ENCODE measurements at places on chromosomes 5 and 9.

DNA sequence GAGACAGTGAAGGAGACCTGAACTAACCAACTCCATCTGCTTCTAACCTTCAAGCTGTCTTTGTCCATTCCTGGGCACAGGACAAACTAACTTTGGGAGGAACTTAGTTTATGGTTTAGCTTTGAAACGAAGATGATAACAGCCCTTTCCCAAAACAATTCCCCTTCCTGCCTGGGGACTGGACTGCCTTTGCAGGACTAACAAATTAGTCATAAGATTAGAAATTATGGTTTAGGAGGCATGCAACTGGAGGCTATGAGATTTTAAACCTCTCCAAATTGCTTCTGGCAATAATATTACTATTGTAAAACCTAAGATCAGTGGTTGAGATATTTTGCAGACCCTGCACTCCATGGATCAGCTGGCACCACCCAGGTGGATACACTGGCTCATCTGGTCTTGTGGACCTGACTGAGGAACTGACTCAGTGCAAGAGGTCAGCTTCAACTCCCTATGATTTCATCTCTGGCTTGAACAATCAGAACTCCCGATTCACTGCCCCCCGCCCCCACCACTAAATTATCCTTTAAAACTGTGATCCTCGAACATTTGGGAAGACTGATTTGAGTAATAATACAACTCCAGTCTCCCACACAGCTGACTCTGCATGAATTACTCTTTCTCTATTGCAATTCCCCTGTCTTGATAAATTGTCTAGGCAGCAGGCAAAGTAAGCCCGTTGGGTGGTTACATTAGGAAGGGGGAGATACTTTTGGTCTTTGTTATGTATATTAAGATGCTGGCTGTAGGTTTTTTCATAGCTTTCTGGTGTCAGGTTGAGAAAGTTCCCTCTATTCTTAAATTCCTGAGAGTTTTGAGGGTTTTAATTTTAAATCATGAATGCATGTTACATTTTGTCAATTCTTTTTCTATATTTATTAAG lies 213.3 kb downstream of the TSSK1B start:
- DNase-seq = no peak

- DNase-seq = no peak
These were observed 1203.4 kb downstream of the MAT2B start for GRCh38 chr5:164708831-164709230.

- no peak for DNase-seq
These were observed 56.3 kb downstream of the INSYN2B start for GRCh38 chr5:169923988-169924387.

- DNase-seq = no peak
These were observed 7.4 kb upstream of the IARS1 start for GRCh38 chr9:92300936-92301335.

- DNase-seq = no peak
These were observed 165.3 kb upstream of the SLC27A6 start for GRCh38 chr5:128799945-128800344.

- no peak for DNase-seq
These were observed 101.6 kb upstream of the CPEB4 start for GRCh38 chr5:173786286-173787187.

GRCh38 chr9:33676746-33677505 lies 118.4 kb upstream of the PRSS3 start:
- DNase-seq = no peak

GRCh38 chr5:153782589-153783361 lies 255.9 kb downstream of the FAM114A2 start:
- no peak for DNase-seq

Data from stimulated activated CD4-positive, alpha-beta T cell treated with anti-CD3 and anti-CD28 coated beads, Interleukin-15, amount 100 ng/mL, for 1 hour (primary cell).